NCI-H526 treated with DMSO at 0.1 percent for 48 hours (cell line): ENCODE measurements at places on chromosomes 12 and 14.

DNA sequence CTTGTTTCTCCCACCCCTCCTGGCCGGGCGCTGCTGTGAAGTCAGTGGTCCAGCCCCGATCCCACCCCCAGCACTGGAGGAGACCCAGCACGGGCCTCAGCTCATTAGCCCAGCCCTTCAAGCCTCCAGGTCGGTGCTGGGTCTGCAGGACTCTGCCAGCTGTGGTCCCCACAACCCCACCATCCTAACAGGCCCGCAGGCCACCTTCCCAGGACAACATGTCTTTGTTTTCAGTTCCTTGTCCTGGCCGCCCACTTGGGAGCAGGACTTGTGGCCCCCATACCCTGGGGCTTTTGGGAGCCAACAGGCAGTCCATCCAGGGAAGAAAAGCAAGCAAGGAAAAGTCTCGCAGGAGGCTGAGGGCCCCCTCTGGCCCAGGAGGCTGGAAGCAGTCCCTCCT is 60.0 kb downstream of the HRK start:
- no peak for DNase-seq

- DNase-seq = no peak
These were observed 85.6 kb downstream of the OTOGL start for GRCh38 chr12:80184926-80185325.

DNA sequence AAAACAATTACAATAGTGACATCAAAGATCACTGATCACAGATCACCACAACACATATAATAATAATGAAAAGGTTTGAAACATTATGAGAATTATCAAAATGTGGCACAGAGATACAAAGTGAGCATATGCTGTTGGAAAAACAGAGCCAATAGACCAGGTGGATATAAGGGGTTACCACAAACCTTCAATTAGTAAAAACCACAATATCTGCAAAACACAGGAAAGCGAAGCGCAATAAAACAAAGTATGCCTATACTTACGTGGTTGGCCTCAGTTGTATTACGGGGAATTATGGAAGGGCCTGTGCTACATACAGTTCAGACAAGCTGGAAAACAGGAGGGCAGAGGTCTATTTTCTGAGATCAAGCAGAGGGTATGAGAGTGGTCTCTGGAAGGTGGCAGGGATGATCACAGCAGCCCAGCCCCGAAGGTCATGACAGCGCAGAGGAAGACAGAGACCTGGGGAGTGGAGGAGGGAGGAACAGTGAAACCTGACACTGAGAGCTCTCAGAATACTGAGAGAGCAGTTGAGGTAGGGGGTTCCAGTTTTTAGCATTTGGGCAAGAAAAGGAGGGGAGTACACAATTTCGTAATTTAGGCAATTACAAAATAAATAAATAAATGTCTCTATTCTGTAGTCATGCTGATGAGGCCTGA is 41.3 kb downstream of the IFNG start:
- no peak for DNase-seq

GRCh38 chr14:100467939-100468338 is 119.3 kb downstream of the BEGAIN start:
- no peak for DNase-seq

DNA sequence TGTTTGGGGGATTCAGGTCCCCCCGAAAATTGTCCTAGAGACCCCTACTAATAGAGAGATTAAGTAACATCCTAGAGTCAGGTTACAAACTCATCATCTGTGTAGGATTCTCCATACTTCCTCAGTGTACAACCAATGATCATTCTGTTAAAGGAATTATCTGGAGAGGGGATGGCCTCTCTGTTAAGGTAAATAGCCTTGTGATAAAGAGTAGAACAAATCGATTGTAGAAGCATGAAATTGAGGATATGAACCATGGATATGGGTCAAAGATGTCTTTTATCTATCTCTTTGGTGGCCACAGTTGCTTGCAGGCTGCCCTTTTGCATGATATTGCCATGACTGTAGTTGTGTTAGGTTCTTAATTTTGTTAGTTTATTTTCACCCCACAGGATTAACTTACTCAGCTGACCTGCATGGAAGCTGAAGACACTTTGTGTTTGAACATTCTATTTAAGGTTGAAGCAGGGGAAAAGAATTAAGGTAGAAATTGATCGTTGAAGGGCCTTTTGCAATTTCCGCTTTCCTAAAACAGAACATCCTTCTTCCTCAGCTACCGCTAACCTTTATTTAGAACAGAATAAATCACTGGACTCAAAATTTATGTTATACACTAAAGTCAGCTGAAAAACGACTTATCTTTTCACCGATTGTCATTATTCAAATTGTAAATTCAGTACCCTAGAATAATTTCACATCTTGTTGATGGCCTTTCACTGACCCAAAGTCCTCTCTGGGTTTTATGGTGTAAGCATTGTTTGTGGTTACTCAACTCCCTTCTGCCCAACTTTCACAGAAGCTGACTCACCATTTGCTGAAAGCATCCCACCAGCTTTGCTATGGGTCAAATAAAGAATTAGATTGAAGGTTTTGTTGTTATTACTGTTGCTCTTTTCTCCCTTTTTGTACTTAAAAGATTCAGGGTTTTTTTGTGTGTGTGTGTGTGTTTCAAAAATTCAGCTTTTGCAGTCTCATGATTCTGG is 52.3 kb downstream of the IRAK3 start:
- no peak for DNase-seq

GRCh38 chr12:98296462-98297079 is 218.8 kb upstream of the TMPO start:
- DNase-seq = no peak

GRCh38 chr12:54697851-54698250 is 49.7 kb upstream of the DCD start:
- DNase-seq = no peak

GRCh38 chr12:10365696-10366405 is 24.0 kb downstream of the KLRK1 start:
- no peak for DNase-seq

- no peak for DNase-seq
These were observed 79.2 kb upstream of the PTHLH start for GRCh38 chr12:28051516-28052354.

- no peak for DNase-seq
These were observed 26.9 kb upstream of the TUNAR start for GRCh38 chr14:95849761-95850160.

DNA sequence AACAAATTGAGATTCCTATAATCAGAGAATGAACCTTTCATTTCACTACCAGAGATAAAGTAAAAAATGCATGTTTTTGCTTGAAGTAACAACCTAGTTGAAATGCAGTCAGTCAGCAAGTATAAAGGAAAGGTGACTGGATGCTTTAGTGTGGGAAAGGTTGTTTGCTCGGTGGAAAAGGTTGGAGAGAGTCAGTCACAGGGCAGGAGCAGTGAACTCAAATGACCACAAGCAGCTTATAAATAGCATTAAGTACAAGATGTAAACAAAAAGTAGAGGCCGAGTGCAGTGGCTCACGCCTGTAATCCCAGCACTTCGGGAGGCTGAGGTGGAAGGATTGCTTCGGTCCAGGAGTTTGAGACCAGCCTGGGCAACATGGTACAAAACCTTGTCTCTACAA is 98.1 kb upstream of the FGD4 start:
- DNase-seq = no peak

DNA sequence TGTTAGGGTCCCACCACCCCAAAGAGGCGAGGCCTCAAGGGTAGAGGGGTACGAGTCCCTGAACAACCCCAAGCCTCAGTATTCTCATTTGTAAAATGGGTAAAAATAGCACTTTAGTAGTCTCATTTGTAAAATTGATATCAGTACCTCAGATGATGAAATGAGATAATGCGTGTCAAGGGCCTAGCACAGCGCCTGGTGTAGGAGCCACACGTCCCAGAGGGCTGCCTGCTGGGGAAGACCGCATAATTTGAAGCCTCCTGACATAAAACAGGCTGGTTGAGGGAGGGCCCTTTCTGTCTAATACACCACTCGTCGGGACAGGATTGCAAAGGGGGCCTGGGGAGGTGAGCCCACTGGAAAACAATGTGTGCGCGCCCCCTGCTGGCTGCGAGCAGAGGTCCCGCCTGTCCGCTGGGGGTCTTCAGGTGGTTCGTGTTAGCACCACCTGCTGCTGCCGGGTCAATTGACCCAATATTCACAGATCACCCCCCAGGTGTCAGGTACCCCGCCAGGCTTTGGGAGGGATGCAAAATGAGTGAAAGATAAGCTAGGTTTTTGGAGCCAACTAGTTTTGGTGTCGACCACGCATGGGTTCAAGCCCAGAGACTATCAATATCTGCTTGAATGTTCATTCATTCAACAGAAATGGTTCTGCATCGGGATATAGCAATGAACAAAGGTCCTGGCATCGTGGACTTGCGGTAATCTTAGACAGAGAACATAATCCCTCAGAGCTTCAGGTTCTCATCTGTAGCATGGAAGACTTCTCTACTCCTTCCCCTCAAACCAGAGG is 24.7 kb upstream of the IRF2BPL start:
- peak; percentile 74 for DNase-seq

GRCh38 chr12:56677680-56678079 is 10.4 kb downstream of the PTGES3 start:
- no peak for DNase-seq

GRCh38 chr12:71799106-71799505 is 40.5 kb upstream of the TBC1D15 start:
- DNase-seq = no peak

DNA sequence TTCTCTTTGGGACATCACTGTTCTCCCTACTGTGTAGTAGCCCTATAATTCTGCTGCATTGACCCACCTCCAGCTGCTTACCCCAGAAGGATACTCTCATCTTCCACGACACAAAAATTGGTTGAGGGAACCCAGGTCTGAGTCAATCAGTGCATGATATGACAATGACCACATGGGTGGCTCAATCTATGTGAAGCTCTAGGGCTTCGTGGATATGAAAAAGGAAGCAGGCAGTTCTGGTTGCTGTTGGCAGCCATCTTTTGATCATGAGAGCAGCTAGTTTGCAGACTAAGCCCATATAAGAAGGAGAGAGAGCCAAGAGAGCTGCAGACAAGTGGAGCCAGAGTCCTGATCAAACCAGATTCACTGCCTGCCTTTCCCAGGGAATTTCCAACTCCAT is 57.9 kb downstream of the AVPR1A start:
- DNase-seq = no peak

- no peak for DNase-seq
These were observed 543.6 kb downstream of the TMEM121 start for GRCh38 chr14:106069804-106070625.

- no peak for DNase-seq
These were observed 13.7 kb downstream of the TXNDC16 start for GRCh38 chr14:52538623-52539022.

DNA sequence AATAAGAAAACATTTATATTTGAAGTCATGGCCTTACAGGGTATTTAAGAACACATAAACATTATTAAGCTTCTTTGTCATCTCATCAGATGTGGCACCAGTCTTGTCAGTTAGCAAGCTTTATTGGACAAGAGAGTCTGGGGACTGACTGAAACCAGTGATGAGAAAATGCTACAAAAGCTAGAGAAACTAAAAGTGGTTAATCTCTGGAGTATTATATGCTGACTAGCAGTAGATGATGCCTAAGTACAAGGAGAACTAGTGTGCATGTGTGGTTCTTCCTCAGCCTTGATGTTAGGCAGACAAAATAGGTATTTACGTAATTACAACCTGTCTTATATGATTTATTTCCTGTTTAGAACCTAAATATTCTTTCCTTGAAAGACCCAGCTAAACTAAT is 176.5 kb downstream of the CPNE8 start:
- no peak for DNase-seq

DNA sequence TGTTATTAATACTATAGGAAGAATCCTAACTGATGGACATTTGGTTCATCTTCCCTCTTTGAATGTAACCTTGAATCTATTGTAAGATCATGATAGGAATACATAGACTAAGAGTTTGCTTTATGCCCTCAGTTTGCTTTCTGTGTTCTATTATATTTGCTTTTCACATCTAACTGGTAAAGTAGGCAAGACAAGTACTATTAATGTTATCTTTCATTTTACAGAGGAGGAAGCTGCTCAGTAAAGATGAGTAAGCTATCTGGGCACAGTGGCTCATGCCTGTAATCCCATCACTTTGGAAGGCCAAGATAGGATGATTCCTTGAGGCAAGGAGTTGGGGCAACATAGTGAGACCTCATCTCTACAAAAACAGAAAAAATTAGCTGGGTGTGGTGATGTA is 103.0 kb downstream of the TMTC2 start:
- no peak for DNase-seq

DNA sequence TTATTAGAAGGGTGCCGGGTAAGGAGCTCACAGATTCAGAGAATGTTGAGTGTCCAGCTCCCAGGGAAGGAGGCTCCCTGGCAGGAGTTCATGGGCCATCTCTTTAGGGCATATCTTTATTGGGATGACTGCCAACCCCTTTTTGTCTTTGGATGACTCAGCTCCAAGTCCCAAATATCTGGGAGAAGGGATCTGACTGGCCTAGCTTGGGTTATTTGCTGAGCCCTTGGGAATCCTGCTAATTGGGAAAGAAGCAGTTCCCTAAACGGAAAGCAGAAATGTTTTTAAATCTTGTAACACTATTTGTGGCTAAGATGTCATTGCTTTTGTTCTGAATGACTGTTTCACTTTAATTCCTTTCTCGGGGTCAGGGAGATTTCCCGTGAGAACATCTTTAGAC is 12.6 kb downstream of the DDX55 start:
- DNase-seq = no peak

GRCh38 chr12:90741611-90742010 is 213.4 kb downstream of the CCER1 start:
- DNase-seq = no peak

DNA sequence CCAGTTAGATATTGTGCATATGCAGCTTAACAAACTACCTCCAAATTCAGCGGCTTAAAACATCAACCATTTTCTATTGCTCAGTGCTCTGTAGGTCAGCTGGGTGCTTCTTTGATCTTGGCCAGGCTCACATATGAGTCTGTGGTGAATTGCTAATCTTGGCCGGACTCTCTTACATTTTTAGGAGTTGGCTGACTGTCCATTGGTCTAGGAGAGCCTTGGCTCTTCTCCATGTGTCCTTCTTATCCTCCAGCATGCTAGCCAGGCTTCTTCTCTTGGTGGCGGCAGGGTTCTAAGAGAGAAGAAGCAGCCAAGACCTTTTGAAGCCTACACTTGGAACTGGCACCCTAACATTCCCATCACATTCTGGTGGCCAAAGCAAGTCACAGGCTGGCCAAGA is 174.3 kb upstream of the PWP1 start:
- DNase-seq = no peak

- DNase-seq = no peak
These were observed 121.8 kb upstream of the NTF3 start for GRCh38 chr12:5310151-5310550.

DNA sequence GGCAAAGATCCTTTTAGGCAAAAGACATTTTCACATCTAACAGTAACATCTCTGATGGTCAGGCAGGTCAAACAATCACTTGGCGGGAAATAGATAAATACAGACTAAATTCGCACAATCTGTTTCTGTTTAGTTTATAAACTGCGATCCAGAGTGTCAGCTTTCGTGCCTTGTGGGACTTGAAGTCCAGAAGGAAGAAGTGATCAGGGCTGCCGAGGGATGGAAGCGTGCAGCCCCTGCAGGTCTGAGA is 245 bp upstream of the BRMS1L start:
- no peak for DNase-seq

GRCh38 chr12:55760663-55761062 is 17.7 kb downstream of the GDF11 start:
- DNase-seq = no peak

- DNase-seq = peak; percentile 63
These were observed 18.7 kb downstream of the FBXL14 start for GRCh38 chr12:1575408-1576401.
